ENCODE measurements at places on chromosomes 5 and 9.

DNA sequence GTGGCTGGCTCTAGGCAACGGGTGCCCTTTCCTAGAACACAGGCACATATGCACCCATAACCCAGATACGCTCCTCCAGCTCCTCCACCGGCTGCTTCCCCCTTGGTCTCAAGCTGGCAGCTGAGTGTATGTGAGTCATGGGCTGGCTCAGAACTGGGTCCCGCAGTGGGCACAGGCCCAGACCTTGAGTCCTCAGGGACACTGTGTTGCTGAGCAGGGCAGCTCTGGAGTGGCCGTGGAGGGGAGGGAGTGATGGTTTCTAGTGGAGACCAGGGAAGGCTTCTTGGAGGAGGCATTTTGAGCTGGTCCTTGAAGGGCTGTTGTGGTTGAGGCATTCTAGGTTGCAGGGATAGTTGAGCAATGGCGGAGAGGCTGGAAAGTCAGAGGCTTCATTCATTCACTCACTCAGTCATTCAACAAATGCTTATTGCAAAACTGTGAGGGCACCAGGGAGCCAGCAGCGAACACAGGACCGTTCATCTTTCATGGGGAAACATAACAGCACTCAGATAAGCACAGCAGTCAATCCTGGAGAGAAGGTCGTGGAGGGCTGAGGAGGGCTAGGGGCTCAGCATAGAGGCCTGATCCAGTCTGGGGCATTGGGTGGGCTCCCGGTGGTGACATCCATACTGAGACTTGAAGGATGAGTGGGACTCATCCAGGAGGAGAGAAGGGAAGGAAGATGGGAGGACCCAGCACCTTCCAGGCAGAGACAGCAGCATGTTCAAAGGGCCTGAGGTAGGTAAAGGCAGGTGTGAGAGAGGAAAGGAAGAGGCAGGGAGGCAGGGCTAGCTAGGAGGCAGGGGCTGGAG lies 2.4 kb downstream of the BBLN start:
- H3K27me3 ChIP-seq, result no peaks in the 10 kb centered on the region
- peak overlapping the region; percentile 68 for H3K27ac ChIP-seq
- peaks cover 8% of the 10 kb centered on the region for H3K36me3 ChIP-seq
- H3K4me1 ChIP-seq, result peaks cover 5% of the 10 kb centered on the region
- DNase-seq, result no peak

GRCh38 chr5:38672059-38672788 lies 115.8 kb upstream of the LIFR start:
- H3K4me1 ChIP-seq, result peaks cover 3% of the 10 kb centered on the region
- no peak overlapping the region for H3K4me3 ChIP-seq
- peaks cover 2% of the 10 kb centered on the region for H3K36me3 ChIP-seq
- no peak for DNase-seq
- H3K27me3 ChIP-seq, result no peaks in the 10 kb centered on the region

GRCh38 chr5:116360008-116360853 lies 214.4 kb downstream of the SEMA6A start:
- peaks cover 9% of the 10 kb centered on the region for H3K36me3 ChIP-seq
- H3K4me3 ChIP-seq, result no peak overlapping the region
- H3K27me3 ChIP-seq, result no peaks in the 10 kb centered on the region
- DNase-seq, result no peak
- peaks cover 4% of the 10 kb centered on the region for H3K4me1 ChIP-seq
- no peak overlapping the region for H3K27ac ChIP-seq

DNA sequence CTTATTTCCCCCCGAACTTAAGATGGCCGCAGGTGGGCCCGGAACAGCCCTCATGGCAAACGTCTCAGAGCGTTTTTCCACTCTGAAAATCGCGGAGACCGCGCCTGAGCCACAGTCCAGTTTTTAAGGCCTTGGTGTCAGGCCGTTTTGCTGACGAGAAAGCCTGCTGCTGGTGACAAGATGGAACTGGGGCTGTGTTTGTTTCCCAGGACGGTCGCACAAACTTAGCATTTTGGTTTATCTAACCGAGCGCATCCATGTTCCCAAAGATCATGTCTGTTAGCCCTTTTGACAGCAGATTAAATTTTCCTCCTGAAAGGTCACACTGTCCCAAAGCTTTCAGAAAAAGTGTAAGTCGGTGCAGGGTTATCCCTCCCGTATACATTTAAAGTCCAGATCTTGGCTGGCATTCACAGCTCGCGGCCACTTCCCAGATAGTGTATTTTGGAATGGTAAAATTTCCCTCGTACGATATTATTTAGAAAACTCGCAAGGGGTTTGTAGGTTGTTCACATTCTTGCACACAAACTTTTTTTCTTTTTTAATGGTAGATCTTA lies 812 bp downstream of the SREK1 start:
- peak overlapping the region; percentile 100 for H3K27ac ChIP-seq
- H3K4me1 ChIP-seq, result peaks cover 34% of the 10 kb centered on the region
- DNase-seq, result no peak
- H3K27me3 ChIP-seq, result peaks cover 9% of the 10 kb centered on the region

GRCh38 chr9:30967476-30967875 lies 1417.0 kb upstream of the ACO1 start:
- no peaks in the 10 kb centered on the region for H3K27me3 ChIP-seq
- no peak for DNase-seq
- no peak overlapping the region for H3K27ac ChIP-seq
- no peak overlapping the region for H3K4me3 ChIP-seq
- no peaks in the 10 kb centered on the region for H3K4me1 ChIP-seq
- no peaks in the 10 kb centered on the region for H3K36me3 ChIP-seq

DNA sequence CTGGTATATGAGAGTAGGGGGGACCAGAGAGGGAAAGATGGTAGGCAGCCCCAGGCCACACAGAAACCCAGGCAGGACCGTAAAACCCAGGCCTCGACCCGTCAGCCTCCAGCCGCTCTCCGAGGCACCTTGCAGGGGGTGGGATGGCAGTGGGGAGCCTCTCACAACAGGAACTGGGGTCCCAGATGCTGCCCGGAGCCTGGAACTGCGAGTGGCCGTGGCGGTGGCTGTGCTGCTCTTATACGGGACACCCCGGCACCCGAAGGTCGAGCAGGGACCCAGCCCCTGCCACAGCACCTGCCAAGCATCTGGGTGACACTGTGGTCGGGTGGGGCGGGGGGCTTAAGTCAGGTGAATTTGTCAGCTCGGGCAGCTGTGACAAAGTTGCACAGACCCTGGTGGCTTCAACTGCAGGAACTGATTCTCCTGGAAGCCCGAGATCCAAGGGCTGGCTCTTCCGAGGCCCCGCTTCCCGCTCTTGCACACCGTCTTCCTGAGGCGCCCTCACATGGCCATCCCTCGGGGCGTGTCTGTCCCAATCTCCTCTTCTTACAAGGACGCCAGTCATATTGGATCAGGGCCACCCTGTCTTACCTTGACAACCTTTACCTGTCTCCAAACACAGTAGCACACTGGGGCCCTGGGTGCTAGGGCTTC lies 47.6 kb upstream of the EGFL7 start:
- H3K4me3 ChIP-seq, result peak overlapping the region; percentile 32
- no peak for DNase-seq
- no peaks in the 10 kb centered on the region for H3K27me3 ChIP-seq
- peaks cover 24% of the 10 kb centered on the region for H3K4me1 ChIP-seq
- peak overlapping the region; percentile 37 for H3K27ac ChIP-seq

GRCh38 chr5:36573438-36573837 lies 33.0 kb upstream of the SLC1A3 start:
- no peaks in the 10 kb centered on the region for H3K27me3 ChIP-seq
- DNase-seq, result no peak
- no peak overlapping the region for H3K27ac ChIP-seq
- no peaks in the 10 kb centered on the region for H3K36me3 ChIP-seq
- no peak overlapping the region for H3K4me3 ChIP-seq

GRCh38 chr5:121296356-121296755 lies 555.3 kb upstream of the FTMT start:
- no peak for DNase-seq
- no peaks in the 10 kb centered on the region for H3K4me1 ChIP-seq
- H3K27me3 ChIP-seq, result no peaks in the 10 kb centered on the region
- H3K27ac ChIP-seq, result no peak overlapping the region
- H3K36me3 ChIP-seq, result no peaks in the 10 kb centered on the region
- H3K4me3 ChIP-seq, result no peak overlapping the region

GRCh38 chr9:5113523-5113922 lies 71.9 kb downstream of the INSL6 start:
- no peaks in the 10 kb centered on the region for H3K4me1 ChIP-seq
- DNase-seq, result no peak
- H3K27me3 ChIP-seq, result no peaks in the 10 kb centered on the region

- H3K36me3 ChIP-seq, result peaks cover 3% of the 10 kb centered on the region
- H3K4me3 ChIP-seq, result no peak overlapping the region
- no peak for DNase-seq
These were observed 188.9 kb downstream of the PDZD2 start for GRCh38 chr5:31827867-31828266.

DNA sequence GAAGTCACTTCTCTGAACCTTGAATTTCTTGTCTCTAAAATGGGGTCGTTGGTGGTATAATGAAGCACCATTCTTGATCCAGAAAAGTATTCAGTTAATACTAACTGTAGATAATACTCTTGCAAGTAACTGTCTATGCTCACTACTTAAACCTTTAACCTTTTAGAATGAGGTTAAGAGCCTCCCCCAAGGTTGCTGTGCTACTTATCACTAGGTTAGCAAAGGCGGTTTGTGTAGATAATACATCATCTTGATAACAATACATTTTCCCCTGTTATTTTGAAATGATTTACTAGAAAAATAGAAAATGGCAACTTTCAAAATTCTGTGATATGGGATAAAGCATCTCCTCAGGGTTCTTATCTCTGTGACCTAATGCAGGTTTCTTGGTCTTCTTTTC lies 12.6 kb downstream of the MAP3K1 start:
- no peaks in the 10 kb centered on the region for H3K27me3 ChIP-seq
- H3K36me3 ChIP-seq, result peaks cover 2% of the 10 kb centered on the region
- no peak overlapping the region for H3K27ac ChIP-seq
- H3K4me3 ChIP-seq, result no peak overlapping the region

GRCh38 chr9:38249587-38250210 lies 142.8 kb upstream of the ALDH1B1 start:
- no peaks in the 10 kb centered on the region for H3K36me3 ChIP-seq
- no peaks in the 10 kb centered on the region for H3K27me3 ChIP-seq
- no peak overlapping the region for H3K4me3 ChIP-seq
- H3K27ac ChIP-seq, result no peak overlapping the region
- H3K4me1 ChIP-seq, result no peaks in the 10 kb centered on the region

- peaks cover 7% of the 10 kb centered on the region for H3K4me1 ChIP-seq
- no peak overlapping the region for H3K27ac ChIP-seq
- no peak for DNase-seq
- no peaks in the 10 kb centered on the region for H3K27me3 ChIP-seq
- no peaks in the 10 kb centered on the region for H3K36me3 ChIP-seq
These were observed 278.3 kb upstream of the PTGER4 start for GRCh38 chr5:40401284-40402006.

DNA sequence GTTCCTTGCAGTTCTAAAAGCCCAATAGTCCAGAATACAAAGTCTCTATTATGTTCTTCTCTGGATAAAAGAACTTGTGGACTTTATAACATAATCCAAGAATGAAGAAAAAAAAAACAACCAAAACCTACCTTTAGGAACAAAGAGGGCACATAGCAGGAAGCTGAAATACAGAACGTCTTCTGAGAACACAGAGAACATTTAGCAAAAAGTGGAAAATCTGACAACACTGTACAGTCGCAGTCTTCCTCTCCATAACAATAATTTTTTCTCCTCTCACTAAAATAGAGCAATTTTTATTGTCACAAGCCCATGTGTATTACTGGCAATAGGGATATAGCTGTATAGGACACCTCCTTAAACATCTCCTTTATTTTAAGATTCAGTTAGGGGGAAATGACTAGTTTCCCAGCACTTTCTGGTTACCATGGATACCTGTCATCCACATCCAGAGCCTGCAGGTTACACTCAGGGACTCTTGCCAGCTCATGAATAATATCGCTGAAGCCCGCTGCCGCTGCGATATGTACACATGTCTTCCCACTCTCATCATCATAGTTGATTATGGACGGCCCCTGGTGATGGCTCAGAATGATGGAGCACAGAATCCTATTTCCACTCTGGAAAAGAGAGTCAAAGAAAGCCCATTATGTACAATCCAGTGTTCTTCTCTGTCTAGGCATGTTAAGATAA lies 106.5 kb downstream of the ANKRD55 start:
- H3K27ac ChIP-seq, result no peak overlapping the region
- peaks cover 5% of the 10 kb centered on the region for H3K36me3 ChIP-seq
- peaks cover 40% of the 10 kb centered on the region for H3K4me1 ChIP-seq
- H3K27me3 ChIP-seq, result no peaks in the 10 kb centered on the region
- H3K4me3 ChIP-seq, result no peak overlapping the region
- DNase-seq, result no peak

GRCh38 chr9:95297316-95297715 lies 20.2 kb downstream of the FANCC start:
- H3K4me1 ChIP-seq, result peaks cover 11% of the 10 kb centered on the region
- DNase-seq, result no peak
- peaks cover 3% of the 10 kb centered on the region for H3K36me3 ChIP-seq
- H3K4me3 ChIP-seq, result no peak overlapping the region
- no peaks in the 10 kb centered on the region for H3K27me3 ChIP-seq

DNA sequence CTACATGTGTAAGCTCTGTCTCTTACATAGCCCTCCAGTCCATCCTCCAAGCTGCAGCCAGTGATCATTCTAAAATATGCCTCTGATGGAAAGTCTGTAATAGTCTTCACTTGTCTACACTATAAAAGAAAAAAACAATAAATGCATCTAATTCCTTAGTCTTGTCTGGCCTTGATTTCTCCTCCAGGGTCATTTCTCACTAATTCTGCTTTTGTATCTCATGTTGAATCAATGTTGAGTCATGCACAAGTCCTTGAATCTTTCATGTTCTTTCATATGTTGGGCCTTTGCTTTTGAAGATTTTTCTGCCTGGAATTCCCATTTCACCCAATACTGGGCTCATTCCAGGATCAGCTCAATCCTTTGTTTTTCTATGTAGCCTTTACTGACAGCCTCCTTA lies 121.1 kb upstream of the TRIM32 start:
- H3K4me1 ChIP-seq, result no peaks in the 10 kb centered on the region
- H3K36me3 ChIP-seq, result no peaks in the 10 kb centered on the region
- H3K27me3 ChIP-seq, result no peaks in the 10 kb centered on the region
- no peak overlapping the region for H3K4me3 ChIP-seq
- no peak overlapping the region for H3K27ac ChIP-seq
- no peak for DNase-seq

DNA sequence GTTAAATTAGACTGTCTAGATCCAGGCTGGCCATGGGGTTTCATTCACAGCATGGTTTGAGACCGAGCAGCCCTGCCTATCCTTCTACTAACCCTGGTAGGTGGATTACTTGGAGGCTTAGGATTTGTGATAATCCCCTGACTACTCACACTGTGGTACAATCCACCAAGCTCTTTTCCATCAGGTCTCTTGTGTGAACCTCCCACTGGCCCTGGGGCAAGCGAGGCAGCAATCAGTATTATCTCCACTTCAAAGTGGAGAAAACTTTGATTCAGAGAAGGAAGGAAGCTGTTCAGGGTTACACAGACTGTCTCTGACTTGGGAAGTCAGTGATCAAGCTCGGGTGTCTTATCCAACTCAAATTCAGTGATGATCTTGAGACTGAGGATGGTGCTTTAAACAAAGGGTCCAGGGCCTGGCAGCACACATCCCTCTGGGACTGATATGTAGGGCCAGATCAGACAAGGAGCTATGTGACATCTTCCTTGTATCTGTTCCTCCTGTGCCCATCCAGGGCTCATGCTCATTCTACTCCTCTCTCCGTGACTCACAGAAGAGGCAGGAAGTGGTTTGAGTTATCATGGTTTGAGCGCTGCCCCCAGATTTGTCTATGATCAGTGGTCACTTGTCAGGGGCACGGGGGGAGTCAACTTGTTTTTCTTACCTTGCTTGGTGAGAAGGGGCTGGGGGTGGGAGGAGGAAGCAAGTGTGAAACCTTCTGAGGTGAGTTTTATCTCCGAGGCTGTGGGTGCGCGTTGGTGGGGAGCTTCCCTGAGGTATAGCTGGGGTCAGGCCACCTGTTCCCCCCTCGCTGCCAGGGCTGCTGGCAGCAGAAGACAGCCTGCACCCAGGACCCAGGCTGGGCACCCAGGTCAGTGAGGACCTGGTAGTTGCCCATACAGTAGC lies 48.6 kb downstream of the RGS3 start:
- DNase-seq, result no peak
- no peak overlapping the region for H3K4me3 ChIP-seq
- H3K4me1 ChIP-seq, result peaks cover 61% of the 10 kb centered on the region
- H3K27ac ChIP-seq, result peak overlapping the region; percentile 32
- no peaks in the 10 kb centered on the region for H3K27me3 ChIP-seq

Data from neural crest cell (in vitro differentiated cells).